ENCODE measurements at places on chromosomes 1 and 21. TPM values are rescaled to one million over a fixed set of nuclear protein-coding genes. Genes with fewer than 3 reads are reported as not detected.

- DNase-seq: no peak
Observed at GRCh38 chr1:20470194-20470593, 15.8 kb downstream of the CAMK2N1 start.

The WNT2B gene
- 4.2 TPM for polyA plus RNA-seq

DNA sequence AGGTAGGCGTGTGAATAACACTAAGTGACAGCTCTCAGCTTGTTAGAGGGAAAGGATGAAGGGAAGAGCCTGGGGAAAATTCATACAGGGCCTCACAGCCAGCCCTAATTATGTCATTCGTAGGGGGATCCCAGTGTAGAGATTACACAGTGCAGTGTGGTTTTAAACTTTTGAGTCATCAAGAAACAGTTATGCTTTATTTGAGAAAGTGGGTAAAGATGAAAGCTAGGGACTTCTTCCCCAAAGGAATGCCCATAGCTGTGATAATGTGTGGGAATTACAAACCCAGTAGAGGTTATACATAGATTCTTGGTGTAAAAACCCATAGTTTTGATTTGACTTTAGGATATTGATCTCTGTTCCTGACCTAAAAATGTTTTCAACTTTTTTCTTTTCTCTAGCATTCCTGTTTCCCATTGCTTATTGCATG is 1.9 kb downstream of the TTF2 start:
- DNase-seq: no peak

DNA sequence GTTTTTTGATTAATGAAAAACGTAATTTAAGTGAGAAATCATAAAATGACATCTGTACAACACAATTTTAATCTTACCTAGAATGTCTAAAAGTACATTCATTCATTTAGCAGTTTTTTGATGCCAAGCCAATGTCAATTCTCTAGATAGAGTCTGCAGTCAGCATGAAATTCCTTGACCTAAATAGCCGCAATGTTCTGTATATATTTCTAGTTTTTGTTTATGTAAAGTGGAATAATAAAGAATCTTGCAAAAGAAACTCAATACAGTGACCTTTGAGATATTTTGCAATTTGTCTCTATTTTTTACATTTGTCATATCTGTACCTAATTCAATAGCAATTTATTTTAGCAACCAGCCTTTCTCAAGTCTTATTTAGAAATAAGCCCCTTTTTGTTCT is 176.0 kb downstream of the ATP6V1G3 start:
- DNase-seq: no peak
